Activated CD4-positive, alpha-beta T cell treated with anti-CD3 and anti-CD28 coated beads, Interleukin-2, amount 50 U/mL, for 48 hours (primary cell): ENCODE measurements at places on chromosomes 7 and 10.

DNA sequence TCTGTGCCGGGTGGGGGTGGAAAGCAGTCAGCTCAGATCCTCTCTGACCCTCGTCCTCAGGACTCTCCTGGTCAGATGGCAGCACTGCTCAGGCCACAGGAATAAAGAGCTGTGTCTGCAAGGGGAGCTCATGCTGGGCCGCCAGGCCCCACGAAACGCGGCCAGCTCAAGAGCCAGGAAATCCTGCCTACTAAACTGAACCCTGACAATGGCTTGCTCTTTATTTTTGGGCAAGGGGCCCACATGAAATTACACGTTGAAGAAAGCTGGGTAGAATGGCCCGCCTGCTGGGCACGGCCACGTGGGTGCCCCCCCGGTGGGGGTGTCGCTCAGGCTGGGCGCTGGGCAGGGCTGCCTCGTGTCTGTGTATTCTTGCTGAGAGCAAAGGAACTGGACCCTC, 103.0 kb downstream of the ITIH5 start:
- DNase-seq: no peak

DNA sequence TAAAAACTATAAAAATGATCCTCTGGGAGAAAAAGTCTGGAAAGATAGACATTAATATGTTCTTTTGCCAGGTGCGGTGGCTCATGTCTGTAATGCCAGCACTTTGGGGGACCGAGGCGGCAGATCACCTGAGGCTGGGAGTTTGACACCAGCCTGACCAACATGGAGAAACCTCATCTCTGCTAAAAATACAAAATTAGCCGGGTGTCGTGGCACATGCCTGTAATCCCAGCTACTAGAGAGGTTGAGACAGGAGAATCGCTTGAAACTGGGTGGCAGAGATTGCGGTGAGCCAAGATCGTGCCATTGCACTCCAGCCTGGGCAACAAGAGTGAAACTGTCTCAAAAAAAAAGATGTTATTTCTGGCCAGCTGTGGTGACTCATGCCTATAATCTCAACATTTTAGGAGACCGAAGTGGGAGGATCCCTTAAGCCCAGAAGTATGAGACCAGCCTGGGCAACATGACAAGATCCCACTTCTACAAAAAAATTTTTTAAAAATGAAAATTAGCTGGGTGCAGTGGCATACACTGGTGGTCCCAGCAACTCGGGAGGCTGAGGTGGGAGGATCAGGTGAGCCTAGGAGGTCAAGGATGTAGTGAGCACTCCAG, 101.9 kb upstream of the LRRN3 start:
- no peak for DNase-seq

DNA sequence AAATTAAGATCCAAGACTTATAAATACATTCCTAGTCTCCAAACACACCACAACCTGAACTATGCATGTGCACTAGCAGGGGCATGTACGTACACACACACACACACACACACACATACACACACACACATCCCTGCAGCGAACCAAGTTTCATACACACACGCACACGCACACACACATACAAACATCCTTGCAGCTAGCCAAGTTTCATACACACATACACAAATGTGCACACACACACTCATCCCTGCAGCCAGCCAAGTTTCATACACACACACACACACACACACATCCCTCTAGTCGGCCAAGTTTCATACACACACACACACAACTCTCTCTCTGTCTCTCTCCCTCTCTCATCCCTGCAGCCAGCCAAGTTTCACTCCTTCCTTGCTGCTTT, 82.7 kb upstream of the WIPF3 start:
- no peak for DNase-seq

- DNase-seq: no peak
Observed at GRCh38 chr10:15168291-15168785, at the start of gene NMT2. Gene NMT2 (minus strand): TSS chr10:15168693. CDS start chr10:15168612, 81 bp downstream.

GRCh38 chr7:66356277-66356721, 151.2 kb downstream of the TPST1 start:
- no peak for DNase-seq

DNA sequence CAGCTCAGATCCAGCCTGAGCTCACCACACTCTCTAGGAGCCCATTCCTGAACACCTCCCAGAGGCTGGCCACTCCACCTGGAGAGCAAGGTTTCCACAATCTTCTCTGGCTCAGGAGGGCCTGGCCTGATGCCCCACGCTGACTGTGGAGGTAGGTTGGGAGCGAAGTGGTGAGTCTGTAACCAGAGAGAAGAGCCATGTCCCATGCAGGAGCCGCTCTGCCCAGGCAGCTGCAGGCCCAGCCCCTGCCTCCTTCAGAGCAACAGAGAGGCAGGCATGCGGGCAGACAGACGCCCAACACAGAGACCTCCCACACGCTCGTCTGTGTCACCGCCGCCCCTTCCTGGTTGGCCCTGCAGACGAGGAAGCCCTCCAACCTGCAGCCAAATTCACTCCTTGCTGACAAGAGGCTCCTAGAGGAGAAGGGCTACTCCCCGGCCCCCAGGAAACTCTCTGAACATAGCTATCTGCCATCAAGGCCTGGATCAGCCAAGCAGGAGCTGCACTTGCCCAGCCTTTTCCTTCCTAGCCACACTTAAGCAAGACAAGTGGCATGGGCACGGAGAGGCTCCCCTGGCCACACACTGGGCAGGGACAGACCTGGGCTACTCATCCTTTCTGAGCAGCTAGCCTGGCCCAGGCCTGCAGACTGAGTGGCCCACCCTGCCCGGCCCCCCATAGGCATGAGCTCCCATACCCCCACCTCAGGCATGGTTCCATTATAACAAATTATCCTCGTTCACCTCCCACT, 101.9 kb downstream of the GRID1 start:
- no peak for DNase-seq

DNA sequence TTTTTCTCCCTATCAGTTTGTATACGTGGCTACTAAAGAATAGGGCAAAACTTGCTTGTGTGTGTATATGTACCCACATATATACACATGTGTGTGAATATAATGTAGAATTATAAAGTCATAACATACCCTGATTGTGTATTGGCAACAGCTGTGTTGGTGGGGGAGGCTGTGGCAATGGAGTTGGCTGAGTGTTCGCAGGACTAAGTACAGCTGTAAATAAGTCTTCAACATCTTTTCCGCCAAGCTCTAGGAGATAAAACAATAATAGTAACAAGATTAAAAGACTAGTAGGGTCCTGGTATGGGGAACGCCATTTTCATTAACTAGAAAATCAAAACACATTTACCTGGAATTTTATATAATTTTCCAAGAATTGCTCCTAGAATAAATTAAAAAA, 168.4 kb downstream of the GALNT11 start:
- no peak for DNase-seq

DNA sequence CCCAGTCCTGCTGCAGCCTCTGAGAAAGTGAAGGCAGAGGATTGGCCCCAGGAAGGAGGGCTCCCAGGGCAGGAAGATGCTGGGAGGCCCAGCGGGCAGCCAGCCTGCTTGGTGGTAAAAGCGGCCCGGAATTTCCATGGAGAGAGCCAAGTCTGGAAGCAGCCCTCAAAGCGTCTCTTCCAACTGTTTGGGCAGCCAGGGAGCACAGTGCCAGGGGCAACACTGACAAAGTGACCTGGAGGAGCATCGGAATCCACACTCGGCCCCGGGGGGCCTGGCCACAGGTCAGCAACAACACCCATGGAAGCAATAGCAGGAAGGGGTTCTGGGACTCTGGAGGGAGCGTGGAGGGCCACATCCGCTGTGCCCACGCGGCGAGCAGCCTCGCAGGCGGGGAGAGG, 63.2 kb upstream of the FGFR2 start:
- no peak for DNase-seq

GRCh38 chr7:66380272-66380888, 175.2 kb downstream of the TPST1 start:
- no peak for DNase-seq

DNA sequence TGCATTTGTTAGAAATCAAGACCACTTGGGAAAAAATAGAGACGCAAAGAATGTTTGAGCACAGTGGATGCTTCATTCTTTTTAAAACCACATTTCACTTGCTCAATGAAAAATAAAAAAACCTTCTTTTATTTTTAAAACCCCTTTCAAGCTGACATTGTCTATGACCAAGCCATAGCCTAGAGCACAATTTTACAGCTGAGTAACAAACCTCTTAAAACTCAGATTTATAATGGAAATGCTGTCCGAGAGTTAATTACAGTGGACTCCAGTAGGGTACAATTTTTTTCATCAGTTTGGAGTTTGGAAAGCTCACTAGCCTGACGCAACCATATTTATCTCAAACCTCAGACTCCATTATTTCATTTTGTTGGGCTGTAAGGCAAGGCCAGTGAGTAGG, 116.3 kb downstream of the RNLS start:
- DNase-seq: no peak

DNA sequence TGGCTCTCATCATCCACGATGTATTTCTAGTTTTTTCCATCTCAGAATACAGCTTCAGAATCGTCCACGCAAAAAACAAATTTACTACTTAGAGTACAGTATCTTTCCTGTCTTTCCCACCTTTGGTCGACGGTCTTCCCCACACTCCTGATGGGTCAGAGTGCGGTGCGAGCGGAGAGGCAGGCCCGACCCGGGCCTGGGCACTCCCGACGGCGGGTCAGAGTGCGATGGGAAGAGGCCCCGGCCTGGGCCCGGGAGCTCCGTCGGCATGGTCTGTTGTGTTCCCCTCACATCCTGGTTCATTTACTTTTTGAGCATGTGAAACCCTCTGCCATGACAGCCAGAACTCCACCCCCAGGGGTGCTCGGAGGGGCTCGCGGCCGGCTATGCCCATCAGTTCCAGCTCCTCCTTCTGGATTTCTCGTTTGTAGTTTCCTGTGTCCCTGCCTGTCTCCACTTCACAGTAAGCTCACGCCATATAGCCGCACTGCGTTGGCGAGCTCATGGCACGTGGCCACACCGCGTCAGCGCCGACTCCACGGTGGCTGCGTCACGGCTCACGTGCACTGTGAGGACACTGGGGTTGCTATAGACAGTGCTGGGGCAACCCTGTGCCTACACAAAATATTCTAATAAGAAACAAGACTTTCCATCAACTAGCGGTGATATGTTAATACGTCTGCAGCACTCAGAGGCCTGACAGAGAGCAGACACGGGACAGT, 7.8 kb downstream of the COX19 start:
- DNase-seq: no peak

DNA sequence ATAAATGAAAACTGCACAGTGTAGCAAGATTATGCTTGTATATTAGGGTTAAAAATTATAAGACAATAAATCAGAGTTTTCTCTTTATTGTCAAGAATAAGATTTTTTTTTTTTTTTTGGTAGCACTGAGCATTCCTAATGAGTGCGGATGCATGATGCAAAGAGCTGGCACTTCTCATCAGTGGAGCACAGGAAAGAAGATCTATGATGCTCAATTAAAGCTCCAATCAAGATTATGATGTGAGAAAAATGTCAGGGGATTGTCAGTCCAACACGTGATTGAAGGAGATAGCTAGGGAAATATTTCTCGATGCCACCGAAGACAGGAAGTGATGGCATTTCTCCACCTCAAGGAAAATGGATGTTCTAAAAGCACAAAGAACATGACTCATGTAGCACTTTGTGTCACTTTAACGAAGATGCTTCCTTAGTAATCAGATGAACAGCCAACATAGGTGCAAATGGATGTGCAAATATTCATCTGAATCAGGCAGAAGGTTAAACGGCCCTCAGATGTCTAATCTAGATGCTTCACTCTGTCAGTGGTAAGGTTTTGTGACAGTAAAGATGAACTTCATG, 240.9 kb downstream of the THSD7A start:
- DNase-seq: no peak

DNA sequence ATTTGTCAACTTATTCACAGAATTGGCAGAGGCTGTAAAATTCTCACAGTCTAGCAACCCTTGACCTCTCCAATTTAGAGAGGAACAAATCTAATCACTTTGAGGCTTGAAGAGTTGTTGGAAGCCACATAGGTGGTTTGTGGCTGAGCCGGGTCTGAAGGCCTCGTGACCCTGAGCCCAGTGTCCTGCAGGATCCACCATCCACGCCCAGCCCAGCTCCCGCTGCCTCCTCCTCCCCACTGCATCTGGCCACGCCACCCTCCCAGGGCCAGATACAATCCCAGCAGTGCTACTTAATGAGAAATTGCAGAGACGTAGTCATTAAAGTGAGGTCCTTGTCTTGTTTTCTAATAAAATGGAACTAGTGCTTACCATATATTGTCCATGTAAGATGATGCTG, 81.4 kb upstream of the SHH start:
- no peak for DNase-seq

GRCh38 chr7:131546126-131546525, 10.3 kb downstream of the PODXL start:
- DNase-seq: no peak

DNA sequence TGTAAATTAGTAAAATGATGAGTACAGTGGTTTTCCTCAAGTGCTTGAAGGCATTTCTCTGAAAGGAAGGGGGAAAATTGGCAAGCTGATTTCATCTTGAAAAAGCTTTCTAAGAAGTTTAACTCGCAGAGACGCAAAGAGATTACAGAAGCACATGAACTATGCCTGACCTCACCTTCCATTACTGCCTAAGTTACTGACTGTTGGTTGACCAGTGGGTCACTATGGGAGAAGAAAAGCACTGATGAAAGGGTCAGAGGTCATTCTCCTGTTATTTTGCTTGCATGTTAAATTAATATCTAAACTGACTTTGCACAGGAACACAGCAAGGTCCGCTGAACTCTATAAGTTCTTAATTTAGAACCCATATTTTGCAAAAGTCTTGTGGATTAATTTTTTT, 225.6 kb downstream of the ARL4A start:
- DNase-seq: no peak

DNA sequence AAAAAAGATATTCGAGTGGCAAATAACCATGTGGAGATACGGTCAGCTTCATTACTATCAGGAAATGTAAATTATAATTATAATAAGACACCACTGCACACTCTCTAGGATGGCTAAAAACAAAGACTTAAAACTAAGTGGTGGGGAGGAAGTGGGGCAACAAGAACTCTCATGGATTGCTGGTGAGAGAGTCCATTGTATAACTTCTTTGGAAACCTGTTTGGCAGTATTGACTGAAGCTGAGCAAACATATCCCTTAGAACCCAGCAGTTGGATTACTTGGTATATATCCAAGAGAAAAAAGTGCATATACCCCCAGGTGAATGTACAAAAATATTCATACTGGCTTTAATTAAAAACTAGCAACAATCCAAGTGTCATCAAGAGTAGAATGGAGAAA, 133.7 kb upstream of the CTBP2 start:
- no peak for DNase-seq

DNA sequence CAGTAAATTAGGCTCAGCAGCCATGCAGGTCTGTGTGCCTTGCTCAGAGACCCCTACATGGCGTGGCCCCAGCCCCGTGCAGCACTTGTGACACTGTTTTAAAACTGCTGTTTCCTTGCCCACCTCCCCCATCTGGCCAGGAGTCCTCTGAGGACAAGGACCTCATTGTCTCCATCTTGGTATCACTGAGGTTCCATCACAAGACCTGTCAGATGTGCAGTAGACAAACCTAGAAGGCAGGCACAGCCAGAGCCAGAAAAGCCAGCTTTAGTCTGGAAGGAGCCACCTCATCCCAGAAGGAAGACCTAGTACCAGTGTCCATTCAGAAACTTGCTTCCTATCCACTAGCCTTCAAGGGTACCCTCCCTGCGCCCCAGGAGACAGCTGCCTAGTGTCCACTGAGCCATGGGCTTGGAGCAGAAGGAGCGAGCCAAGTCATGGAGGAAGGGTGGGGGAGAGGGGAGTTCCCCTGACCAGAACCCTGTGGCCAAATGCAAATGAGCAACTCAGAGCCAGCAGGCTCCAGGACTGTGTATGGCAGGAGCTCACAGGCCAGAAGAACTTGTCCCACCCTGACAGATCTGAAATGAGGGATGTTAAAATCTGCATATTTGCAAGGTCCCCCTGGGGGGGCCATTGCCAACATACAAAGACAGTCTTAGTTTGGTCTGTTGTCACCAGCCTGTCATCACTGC, 176.1 kb downstream of the SH3PXD2A start:
- DNase-seq: no peak

- DNase-seq: peak; percentile 50
Observed at GRCh38 chr7:48299580-48300169, 128.4 kb downstream of the ABCA13 start.
